ENCODE measurements at places on chromosomes 7 and 10. TPM values are rescaled to one million over a fixed set of nuclear protein-coding genes. Genes with fewer than 3 reads are reported as not detected.

PPP1R3C gene
- 22.5 TPM for total RNA-seq

CALHM1 gene
- not detected for total RNA-seq

CFAP58 gene
- not detected for total RNA-seq

TRIM74 gene
- not detected for total RNA-seq

UNCX gene
- total RNA-seq: not detected

PRXL2A gene
- 13.0 TPM for total RNA-seq

SLC16A9 gene
- total RNA-seq: 1.1 TPM

ITIH5 gene
- total RNA-seq: not detected

SLC13A1 gene
- total RNA-seq: not detected

TACC2 gene
- 9.5 TPM for total RNA-seq

CYP2C9 gene
- total RNA-seq: not detected

CASP7 gene
- 36.6 TPM for total RNA-seq

TMEM26 gene
- total RNA-seq: 0.18 TPM

CUZD1 gene
- 0.29 TPM for total RNA-seq

CNTNAP2 gene
- 0.58 TPM for total RNA-seq

CYP2C19 gene
- total RNA-seq: not detected

ATG9B gene
- not detected for total RNA-seq

SPDYE2B gene
- total RNA-seq: not detected

CC2D2B gene
- total RNA-seq: not detected

HELLS gene
- 23.4 TPM for total RNA-seq

IFIT5 gene
- 18.7 TPM for total RNA-seq

AUTS2 gene
- total RNA-seq: under 0.01 TPM

PRLHR gene
- total RNA-seq: not detected

MMD2 gene
- total RNA-seq: not detected

LEP gene
- not detected for total RNA-seq

GPR85 gene
- 3.4 TPM for total RNA-seq

RSPH10B gene
- not detected for total RNA-seq

CNNM1 gene
- total RNA-seq: not detected

DOCK4 gene
- 6.6 TPM for total RNA-seq

PSMA2 gene
- 123 TPM for total RNA-seq

PDZD7 gene
- total RNA-seq: 2.6 TPM

OR6B1 gene
- total RNA-seq: not detected

BHLHA15 gene
- total RNA-seq: not detected

ELFN1 gene
- 0.89 TPM for total RNA-seq

GIMAP7 gene
- not detected for total RNA-seq

CALML3 gene
- not detected for total RNA-seq

ZNF804B gene
- total RNA-seq: not detected

CYP3A4 gene
- not detected for total RNA-seq

GPR26 gene
- total RNA-seq: not detected

MGMT gene
- total RNA-seq: 2.5 TPM

STAG3 gene
- 0.35 TPM for total RNA-seq

HOXA7 gene
- 2.6 TPM for total RNA-seq

PNLIPRP2 gene
- not detected for total RNA-seq
